ENCODE measurements at places on chromosomes 4 and X. TPM values are rescaled to one million over a fixed set of nuclear protein-coding genes. Genes with fewer than 3 reads are reported as not detected.

- DNase-seq, result no peak
These were observed 347.2 kb upstream of the DDX53 start for GRCh38 chrX:22652596-22652995.

DNA sequence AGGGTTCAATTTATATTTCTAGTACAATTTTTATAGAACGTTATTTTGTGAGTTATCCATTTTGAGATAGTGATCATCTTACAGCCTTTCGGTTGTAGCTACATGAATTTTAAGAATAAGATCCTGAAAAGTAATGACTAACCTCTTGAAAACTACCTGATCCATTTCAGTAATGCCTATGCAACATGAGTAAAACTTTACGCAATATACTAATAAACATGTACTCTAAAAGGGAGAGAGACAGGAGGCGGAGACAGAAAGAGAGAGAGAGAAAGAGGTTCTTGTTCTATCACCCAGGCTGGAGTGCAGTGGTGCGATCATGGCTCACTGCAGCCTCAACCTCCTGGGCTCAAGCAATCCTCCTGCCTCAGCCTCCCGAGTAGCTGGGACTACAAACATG lies 816.1 kb downstream of the CCSER1 start:
- no peak for DNase-seq

DNA sequence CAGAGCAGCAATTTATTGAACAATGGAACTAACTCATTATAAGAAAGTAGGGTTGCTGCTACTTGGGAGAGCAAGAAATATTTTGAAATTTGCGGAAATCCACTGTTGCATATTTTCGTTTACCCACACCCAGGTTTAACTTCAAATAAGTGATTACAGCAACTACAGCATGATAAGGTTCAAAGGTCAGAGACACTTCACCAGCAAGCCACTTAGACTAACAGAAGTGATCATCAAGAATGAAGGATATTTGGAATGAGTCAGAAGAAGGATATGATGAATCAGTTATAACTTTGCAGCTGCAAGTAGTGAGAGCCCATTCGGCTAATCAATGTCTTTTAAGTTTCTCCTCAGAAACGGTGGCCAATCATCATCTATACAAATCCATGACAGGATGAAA lies 199.3 kb downstream of the TMA16 start:
- no peak for DNase-seq

GRCh38 chrX:118116713-118117550 lies at the start of gene KLHL13:
TSS of gene KLHL13 (minus strand) at chrX:118116810. CDS start at chrX:118028473, 88,337 bp downstream.
- DNase-seq, result no peak

DNA sequence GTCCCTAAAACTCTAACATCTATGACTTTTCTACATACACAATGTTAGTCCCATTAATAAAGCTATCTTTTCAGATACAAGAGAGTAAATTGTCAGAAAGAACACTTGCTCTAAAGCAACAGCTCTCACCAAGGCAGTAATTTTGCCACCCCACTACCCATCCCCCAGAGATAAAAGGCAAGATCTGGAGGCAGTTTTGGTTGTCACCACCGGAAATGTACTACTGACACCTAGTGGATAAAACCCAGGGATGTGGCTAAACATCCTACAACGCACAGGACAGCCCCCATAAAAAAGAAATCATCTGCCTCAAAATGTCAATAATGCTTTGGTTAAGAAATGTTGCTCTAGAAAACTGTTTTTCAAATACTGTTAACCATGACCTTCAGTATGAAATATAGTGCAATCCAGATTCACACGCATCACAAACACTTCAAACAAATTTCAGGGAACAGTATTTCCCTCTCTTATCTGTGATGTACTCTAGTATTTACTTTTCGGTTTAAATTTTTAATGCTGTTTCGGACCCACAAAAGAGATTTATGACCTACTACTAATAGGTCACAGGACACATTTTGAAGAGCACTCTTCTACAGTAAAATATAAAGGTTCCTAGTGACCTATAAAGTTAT lies 5.1 kb downstream of the FBXL5 start:
- DNase-seq, result peak; percentile 56

- no peak for DNase-seq
These were observed 499.1 kb upstream of the EPHA5 start for GRCh38 chr4:66169341-66169740.

GRCh38 chrX:118627084-118627758 lies 100.2 kb upstream of the IL13RA1 start:
- DNase-seq, result no peak

- DNase-seq, result no peak
These were observed 24.5 kb upstream of the SORBS2 start for GRCh38 chr4:185836241-185837084.

Gene DOCK11
- 14.1 TPM for total RNA-seq
